NCI-H446 (cell line): ENCODE measurements at places on chromosomes 1 and 21.

- DNase-seq, result no peak
These were observed 88.9 kb upstream of the ARHGAP29 start for GRCh38 chr1:94326329-94326728.

- no peak for DNase-seq
These were observed at the start of gene CD244 for GRCh38 chr1:160862203-160863060. CD244 (minus strand) TSS chr1:160862887; CDS start chr1:160862677, 210 bp downstream.

DNA sequence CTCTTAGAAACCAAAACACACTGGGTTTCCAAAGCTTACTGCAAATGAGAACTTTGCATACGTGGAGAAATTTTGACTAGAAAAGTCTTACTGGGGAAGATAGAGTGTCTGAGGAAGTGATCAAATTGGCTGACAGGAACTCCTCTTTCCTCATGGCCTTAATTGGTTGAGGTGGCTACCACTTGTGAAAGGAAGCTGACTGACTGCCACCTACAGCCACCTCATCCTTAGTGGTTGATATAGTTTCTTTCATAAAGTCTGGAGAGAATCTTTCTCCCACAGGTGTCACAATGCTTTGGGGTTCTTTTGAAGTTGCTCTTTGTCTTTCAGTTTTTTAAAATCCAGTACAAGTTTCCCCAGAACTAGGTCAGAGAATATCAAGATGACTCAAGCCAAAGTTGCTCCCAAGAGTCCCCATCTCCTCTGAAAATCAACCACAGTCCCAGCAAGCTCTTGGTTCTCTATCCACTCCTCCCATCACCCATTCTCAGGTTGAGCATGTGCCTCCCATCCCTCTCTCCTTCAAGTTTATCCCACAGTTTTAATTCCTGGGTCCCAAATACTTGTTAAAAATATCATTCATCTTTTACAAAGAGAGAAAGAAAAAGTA, 43.3 kb downstream of the GPR88 start:
- no peak for DNase-seq

DNA sequence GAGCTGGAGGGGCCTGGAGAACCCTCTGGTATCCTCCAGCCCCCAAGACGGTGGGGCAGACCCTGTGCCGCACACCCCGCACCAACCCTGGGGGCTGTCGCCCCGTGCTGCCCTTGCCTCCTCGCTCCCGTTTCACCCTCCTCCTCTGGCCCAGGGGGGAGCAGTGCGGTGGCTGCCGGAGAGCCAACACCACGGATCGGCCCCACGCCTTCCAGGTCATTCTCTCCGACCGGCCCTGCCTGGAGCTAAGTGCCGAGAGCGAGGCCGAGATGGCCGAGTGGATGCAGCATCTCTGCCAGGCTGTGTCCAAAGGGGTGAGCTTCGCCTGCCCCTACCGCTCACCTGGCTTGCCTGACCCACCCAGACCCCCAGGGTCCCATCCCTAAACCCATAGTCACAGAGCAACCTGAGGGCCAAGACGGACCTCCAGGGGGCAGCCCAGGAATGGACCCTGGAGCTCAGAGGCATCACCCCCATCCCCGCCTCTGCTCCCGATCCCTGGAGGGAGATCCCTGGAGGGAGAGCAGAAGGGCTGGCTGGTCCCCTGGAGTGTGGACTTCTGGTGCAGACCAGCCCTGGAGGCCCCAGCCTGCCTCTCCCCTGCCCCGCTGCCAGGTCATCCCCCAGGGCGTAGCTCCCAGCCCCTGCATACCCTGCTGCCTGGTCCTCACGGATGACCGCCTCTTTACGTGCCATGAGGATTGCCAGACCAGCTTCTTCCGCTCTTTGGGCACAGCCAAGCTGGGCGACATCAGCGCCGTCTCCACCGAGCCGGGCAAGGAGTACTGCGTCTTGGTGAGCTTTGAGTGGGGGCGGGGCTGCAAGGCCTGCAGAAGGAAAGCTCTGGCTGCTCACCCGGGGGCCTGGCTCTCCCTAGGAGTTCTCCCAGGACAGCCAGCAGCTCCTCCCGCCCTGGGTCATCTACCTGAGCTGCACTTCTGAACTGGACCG, 4.0 kb upstream of the SLC25A34 start:
- no peak for DNase-seq

DNA sequence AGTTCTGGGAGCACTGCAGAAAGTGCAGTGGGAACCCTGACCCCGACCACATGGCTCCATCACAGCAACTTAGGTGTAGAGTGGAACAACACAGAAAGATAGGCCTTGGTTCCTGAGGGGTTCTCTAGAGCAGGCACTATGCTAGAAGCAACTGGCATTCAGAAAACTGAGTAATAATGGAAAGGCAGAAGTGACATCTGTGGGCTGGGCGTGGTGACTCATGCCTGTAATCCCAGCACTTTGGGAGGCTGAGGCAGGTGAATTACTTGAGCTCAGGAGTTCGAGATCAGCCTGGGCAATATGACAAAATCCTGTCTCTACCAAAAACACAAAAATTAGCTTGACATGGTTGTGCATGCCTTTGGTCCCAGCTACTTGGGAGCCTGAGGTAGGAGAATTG, 5.3 kb downstream of the MRPS15 start:
- DNase-seq, result no peak

DNA sequence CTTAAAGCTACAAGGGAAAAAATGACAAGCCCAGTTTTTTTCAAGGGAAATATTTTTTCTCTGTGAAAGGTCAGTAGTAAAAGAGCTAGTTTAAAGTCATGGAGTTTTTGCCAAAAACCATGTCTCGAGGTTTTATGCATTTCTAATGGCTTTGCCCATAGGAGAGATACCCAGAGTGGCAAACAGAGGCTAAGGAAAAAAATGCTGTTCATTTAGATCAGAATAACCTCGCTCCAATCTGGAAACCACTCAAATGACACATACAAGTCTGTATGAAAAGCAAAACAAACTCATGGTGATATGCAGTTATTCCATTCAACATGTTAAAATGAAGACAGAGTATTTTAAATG, 36.9 kb upstream of the EDEM3 start:
- no peak for DNase-seq

DNA sequence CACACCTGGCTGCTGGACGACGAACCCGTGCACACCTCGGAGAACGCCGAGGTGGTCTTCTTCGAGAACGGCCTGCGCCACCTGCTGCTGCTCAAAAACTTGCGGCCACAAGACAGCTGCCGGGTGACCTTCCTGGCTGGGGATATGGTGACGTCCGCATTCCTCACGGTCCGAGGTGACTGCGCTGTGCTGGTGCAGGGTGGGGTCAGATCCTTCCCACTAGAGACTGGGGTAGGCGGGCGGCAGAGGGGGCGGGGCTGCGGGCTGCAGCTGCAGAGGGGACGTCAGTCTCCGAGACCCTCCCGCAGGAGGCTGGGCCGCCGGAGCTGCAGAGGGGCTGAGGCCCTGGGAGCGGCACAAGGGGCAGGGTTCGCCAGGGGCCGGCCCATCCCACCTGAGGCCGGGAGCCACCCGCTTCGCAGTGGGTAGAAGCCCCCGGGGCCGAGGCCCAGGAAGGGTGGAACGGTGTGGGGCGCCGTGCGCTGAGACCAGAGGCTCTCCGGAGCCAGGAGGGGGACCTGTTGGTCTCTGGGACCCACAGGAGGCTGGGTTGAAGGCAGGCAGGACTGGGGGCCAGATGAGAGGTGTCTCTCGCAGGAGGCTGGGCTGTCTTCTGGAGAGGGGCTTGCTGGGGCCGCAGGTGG, 90.6 kb downstream of the TRIM11 start:
- no peak for DNase-seq

- DNase-seq, result no peak
These were observed 67.1 kb downstream of the ZNF281 start for GRCh38 chr1:200342511-200343311.

DNA sequence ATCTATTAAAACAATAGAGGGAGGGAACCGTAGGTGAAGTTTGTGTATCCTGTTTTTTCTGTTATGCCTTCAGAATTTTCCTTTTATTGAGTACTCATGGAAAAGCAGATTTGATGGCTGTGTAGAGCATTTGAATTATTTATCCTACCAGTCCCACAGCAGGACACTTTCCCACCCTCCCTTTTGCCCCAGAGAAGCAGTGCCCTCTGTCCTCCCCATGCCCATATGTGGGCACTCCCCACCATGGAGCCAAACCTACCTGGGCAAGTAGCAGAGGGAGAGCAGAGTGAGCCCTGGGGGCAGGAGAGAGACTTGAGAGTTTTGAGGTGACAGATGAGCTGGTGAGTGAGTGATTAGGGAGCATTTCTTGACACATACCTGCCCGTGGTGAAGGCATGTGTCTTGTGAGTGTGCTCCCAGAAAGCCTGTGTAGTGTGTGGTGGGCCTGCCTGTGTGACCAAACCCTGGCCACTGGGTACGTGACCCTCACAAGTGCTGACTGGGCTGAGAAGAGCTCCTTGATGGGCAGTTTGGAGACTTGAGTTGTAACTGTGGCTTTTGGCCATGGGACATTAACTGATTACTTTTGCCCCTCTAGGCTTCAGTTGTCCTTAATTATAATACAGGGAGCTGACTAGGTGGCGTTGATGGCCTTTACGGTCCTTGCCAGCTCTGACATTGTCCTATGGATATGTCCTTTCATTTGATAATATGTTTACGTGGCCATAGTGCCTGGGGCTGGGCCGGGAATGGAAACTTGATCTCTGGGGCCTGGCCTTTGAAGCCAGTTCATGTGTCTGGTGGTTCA, 3.6 kb downstream of the PSEN2 start:
- no peak for DNase-seq

- DNase-seq, result peak; percentile 92
These were observed 143.4 kb upstream of the ERRFI1 start for GRCh38 chr1:8169364-8170058.

- DNase-seq, result no peak
These were observed 57.4 kb downstream of the ZNF648 start for GRCh38 chr1:182003953-182004586.

DNA sequence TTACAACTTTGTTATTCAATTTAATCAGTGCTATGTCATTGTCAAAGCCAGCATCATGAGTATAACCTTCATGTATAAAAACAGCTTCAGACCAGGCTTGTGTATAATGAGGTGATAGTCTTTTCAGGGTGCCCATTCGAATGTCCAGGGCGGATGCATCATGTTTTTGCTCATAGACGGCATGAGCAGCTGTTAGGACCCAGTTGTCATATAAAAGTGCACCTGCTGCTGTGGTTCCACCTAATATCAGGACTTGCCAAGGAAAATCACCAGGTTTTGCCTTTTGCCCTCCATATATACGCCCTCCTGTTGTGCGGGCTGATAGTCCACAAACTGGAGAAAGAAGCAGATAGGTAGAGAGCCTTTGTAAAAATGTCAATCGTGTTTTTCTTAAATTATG, 14.9 kb downstream of the TARDBP start:
- no peak for DNase-seq

- no peak for DNase-seq
These were observed 7.7 kb downstream of the IFNAR2 start for GRCh38 chr21:33237486-33237885.

GRCh38 chr1:200934676-200935245, 40.1 kb downstream of the INAVA start:
- DNase-seq, result no peak

- peak; percentile 61 for DNase-seq
These were observed 431 bp downstream of the ARPC5 start for GRCh38 chr1:183635099-183635605.
